ENCODE measurements at places on chromosomes 7 and 10. TPM values are rescaled to one million over a fixed set of nuclear protein-coding genes. Genes with fewer than 3 reads are reported as not detected.

DNA sequence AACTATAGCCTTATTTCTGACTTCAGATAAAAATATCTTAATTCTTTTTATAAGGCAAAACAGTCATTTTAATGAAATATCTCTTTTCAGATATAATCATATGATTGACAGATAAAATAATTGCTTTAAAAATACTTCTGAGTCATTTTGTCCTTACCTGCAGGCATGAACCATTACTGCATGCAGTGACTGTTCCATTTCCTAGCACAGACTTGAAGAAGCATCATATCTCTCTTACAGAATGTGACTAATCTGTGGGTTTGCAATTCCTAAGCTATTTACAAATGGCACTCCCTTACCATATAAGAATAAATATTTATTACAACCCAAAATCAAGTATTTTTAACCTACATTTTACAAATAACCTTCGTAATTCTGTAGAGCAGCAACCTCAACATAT lies 120.7 kb downstream of the SRPK2 start:
- no peak for DNase-seq

GRCh38 chr7:24255139-24255538 lies 28.9 kb upstream of the NPY start:
- no peak for DNase-seq

GRCh38 chr10:72893136-72893798 lies at the start of gene OIT3:
Gene OIT3, plus strand, starts transcription at chr10:72893739. Its CDS starts 60 bp downstream, at chr10:72893799.
- DNase-seq, result no peak

GRCh38 chr7:137658190-137658900 lies 188.4 kb downstream of the DGKI start:
- DNase-seq, result peak; percentile 97

DNA sequence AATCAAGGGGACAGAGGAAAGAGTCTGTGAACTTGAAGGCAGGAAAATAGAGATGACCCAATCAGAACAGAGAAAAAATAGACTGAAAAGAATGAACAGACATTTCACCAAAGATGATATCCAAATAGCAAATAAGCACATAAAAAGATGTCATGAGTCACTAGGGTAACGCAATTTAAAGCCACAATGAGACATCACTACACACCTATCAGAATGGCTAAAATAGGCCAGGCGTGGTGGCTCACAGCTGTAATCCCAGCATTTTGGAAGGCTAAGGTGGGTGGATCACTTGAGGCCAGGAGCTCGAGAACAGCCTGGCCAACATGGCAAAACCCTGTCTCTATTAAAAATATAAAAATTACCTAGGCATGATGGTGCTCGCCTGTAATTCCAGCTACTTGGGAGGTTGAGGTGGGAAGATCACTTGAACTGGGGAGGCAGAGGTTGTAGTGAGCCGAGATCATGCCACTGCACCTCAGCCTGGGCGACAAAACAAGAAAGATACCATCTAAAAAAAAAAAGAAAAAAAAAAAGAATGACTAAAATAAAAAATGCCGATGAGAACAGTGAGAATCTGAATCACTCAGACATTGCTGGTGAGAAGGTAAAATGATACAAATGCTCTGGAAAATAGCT lies 100.9 kb downstream of the LHPP start:
- DNase-seq, result no peak

The NUTM2A gene
- 0.51 TPM for total RNA-seq

The KIF11 gene
- total RNA-seq, result 18.5 TPM

The KCND2 gene
- 0.13 TPM for total RNA-seq

Data from dermis microvascular lymphatic vessel endothelial cell (primary cell).